ENCODE measurements at places on chromosomes 6 and 20.

DNA sequence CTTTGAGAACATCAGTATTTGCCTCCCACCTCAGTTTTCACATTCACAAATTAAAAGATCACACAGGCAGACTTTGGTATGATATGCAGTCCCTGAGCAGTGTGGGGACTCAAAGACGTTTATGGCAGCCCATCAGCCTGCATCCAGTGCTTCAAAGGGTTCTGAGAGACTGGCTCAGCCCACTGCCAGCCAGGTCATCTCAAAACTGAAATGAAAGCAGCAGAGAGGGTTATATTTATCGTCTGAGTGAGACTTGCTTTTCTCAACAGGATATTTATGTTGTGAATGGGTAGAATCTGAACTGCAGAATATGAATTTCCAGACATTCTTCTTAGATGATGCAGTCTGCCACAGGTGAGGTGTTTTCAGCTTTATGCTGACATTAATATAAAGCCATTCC, 159.8 kb downstream of the NRN1 start:
- DNase-seq: no peak

DNA sequence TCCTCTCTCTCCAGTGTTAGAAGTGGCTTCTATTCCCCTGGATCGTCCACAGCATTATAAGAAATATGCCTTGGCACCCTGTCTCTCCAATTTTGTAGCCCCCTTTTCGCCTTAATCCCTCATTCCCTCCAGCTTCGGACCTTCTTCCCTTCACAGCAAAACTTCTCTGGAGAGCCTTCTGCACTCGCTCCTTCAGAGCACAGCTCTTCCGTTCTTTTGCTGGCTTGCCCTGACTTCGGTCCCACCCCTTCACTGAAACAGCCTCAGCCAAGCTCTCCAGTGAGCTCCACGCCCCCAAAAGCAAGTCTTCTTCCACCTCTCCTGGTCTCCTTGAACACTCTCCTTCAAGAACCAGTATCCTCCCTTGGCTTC, 134.7 kb upstream of the RNF24 start:
- no peak for DNase-seq

DNA sequence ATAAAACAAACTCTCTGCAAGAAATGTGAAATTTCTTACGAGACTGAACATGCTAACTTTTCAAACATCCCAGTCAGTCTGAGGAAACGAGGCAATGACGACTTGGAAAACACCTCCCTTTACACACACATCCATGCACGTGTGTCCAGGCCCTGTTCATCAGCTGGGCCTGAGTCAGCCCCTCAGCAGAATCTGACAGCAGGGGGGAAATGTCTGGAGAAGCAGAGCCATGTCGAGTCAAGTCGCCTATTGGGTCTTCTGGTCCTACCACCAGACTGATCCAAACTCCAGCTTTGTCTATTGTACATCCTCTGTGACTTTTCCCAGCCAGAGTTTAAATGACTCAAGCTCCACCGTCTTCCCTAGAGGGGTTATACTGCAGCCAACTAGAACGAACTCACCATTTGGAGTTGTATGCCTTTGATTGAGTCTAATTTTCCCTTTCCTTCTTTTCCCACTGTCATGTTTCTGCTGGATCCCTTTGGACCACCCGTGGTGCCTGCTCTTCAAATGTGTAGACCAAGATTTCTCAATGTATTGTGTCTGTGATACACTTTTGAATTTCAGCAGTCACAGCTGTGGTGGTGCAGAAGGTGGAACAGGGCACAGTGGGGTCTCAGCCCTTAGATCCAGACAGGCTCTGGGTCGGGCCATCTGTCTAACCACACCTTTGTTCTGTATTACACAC, 254.0 kb downstream of the CDC5L start:
- no peak for DNase-seq

- DNase-seq: no peak
Measured at GRCh38 chr6:155959898-155960495, 504.4 kb upstream of the NOX3 start.

DNA sequence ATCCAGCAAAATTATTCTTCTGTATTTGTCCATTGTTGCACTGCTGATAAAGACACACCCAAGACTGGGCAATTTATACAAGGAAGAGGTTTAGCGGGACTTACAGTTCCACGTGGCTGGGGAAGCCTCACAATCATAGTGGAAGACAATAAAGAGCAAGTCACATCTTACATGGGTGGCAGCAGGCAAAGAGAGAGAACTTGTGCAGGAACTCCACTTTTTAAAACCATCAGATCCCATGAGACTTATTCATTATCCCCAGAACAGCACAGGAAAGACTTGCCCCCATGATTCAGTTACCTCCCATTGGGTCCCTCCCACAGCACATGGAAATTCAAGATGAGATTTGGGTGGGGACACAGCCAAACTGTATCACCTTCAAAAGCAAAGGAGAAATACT, 286.5 kb upstream of the ECI2 start:
- no peak for DNase-seq

GRCh38 chr6:123509112-123509511, 127.6 kb downstream of the TRDN start:
- DNase-seq: no peak

GRCh38 chr6:44176762-44177509, 18.3 kb downstream of the CAPN11 start:
- no peak for DNase-seq

GRCh38 chr20:57977141-57977540, 251.3 kb downstream of the ANKRD60 start:
- DNase-seq: no peak

GRCh38 chr20:10716855-10717254, 43.1 kb upstream of the JAG1 start:
- DNase-seq: no peak

DNA sequence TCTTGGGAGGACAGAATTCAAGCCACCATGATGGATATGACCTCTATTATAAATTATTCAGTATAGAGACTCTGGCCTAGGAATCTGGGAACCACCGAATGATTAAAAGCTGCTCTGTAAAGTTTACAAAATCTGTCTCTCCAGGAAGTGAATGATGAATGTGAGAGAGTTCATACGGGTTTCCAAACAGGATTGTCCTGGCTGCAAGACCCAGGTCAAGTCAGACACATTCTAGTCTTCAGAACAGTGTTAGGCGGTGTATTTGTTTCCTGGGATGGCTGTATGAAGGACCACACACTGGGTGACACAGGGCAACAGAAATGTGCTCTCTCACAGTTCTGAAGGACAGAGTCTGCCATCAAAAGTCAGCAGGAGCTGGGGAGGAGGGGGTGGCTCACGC, 222.4 kb downstream of the ZNF217 start:
- no peak for DNase-seq

- DNase-seq: no peak
Measured at GRCh38 chr20:39518654-39519053, 556.5 kb downstream of the DHX35 start.

- no peak for DNase-seq
Measured at GRCh38 chr20:58649288-58650180, 1.5 kb upstream of the STX16 start.

Measured in NCI-H510A (cell line).